ENCODE measurements at places on chromosomes 7 and 10.

GRCh38 chr10:116719804-116720203 is 22.6 kb downstream of the HSPA12A start:
- no peak for DNase-seq

- no peak for DNase-seq
These were observed 25.7 kb downstream of the OPALIN start for GRCh38 chr10:96333101-96333500.

GRCh38 chr10:71701496-71702132 is 18.0 kb downstream of the C10orf105 start:
- DNase-seq: no peak

DNA sequence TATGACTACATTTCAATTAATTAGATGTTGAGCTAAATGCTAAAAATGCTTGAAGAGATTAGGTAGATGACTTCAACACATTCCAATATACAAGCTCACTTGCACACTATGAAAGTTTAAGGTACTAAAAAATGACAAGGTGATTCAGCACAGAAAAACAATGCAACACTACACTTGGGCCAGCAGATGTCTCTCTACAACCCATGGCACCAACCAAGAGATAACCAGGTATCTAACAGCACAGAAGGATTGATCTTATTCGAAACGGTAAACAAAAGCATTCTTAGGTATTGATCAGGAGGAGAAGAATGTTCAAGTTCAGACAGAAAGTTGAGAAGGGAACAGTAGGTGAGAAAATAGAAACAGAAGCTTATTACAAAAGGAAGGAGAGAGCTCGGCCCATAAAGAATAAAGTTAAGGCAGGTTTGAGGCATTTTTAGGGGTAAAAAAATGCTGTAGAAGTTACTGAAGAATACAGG is 248.2 kb upstream of the KLF14 start:
- DNase-seq: peak; percentile 68

GRCh38 chr7:29976266-29976665 is 13.3 kb downstream of the SCRN1 start:
- peak; percentile 45 for DNase-seq

DNA sequence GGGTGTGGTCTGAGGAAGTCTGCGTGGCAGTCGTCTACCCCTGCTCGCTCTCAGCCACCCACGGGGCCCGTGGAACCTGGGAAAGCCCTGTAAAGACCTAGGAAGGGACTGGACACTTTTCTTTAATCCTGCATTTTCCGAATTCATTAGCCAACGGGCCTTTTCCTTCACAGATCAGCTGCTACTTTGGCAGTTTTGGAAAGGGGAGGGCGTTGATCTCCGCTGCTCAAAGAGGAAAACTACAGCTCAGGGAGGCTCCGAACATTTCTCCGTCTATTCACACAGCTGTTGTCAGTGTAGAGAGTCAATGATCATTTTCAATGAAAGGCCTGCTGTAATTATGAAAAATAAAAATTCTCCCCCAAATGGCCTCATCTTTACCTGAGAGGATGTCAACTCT is 450.1 kb upstream of the MKI67 start:
- no peak for DNase-seq

DNA sequence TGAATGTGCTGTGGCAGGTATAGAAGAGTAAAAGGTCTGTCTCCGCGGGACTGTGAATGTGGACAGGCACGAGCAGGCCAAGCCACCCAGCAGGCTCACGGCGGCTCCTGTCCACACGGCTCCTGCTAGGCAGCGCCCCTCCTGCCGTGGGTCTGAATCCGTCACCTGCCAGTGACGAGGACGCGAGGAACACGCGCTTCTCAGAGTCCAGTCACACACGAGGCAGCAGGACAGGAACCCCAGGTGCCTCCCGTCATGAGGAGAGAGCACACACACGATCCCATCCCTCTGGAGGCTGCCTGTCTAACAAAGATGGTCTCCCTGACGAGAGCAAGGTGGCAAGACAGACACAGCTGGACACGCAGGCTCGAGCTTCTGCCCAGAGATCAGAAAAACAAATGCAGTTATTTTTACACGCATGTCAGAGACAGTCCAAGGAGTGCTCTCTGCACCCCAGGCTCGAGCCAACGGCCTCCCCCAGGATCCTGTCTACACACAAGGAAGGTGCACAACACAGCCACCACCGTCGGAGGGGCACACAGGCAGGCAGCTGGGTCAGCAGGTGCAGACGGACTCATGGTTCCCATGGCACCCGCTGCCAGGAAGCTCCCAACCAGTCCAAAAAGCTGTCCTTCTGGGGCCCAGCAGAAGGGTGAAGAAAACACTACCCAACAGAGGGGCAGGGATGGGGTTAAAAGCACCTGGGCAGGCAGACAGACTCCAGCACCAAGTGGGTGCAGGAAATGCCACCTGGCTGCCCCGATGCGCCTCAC is 103.2 kb downstream of the MAD1L1 start:
- no peak for DNase-seq

DNA sequence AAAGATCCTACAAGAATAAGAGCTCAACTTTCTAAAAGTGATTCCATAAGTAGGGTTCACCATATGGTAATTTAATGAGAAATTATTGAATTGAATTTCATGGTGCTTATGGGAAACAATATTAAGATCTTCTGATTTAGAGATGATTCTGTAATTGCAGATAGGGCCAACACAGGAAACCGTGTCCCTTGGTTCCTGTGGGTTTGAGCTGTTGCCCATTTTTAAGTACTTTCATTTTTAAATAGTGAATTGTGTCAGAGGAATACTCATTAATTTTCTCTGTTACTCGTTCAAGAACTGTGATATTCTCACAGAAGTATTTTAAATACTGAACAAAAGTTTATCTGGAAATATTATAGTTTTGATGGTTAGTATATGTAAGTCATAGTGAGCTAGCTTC is 129.2 kb downstream of the SRI start:
- no peak for DNase-seq

- DNase-seq: no peak
These were observed 213.2 kb upstream of the RHOBTB1 start for GRCh38 chr10:61157182-61157581.

GRCh38 chr10:74669210-74669609 is 157.2 kb upstream of the KAT6B start:
- no peak for DNase-seq

DNA sequence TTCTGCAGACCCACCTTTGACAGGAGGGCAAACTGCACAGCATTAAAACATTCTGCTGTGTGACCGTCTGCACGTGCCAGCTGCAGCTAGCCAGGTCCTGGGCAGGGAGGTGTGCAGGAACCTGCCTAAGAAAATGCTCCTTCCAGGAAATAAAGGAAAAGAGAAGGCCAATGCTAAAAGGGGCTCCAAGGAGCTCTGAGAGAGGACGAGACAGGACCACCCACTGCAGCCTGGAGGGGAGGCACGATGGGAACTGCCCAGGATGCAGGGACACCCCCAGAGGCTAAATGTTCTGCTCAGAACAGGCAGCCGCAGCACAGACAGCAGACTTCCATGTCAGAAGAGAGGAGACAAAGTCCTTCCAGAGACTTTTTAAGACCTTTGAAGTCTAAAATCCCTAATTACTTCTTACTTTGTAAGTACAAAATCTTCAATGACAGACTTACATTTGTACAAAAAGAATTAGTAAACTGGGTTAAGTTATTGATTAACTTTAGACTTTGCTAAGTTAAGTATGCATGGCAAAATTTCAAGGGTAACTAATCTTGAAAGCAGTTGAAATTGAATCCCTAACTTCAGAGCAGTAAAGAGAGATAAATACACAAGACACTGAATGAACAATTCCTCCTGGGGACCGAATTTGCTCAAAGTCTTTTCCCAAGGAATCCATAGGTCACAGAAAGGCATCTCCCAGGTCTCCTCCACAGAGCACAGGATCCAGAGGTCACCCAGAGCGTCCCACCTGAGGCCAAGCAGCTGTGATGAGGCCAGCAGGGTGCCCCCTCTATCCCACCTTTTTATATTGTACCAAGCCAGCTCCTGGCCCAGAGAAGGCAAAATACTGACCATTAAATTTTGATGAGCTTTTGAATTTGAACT is 21.5 kb downstream of the HSPA12A start:
- no peak for DNase-seq
